Right ventricle myocardium inferior (tissue), 1 donor: ENCODE measurements at places on chromosomes 1 and 21. TPM values are rescaled to one million over a fixed set of nuclear protein-coding genes. Genes with fewer than 3 reads are reported as not detected.

- no peak for DNase-seq
These were observed 29.1 kb upstream of the FMO3 start for GRCh38 chr1:171061425-171062143.

DNA sequence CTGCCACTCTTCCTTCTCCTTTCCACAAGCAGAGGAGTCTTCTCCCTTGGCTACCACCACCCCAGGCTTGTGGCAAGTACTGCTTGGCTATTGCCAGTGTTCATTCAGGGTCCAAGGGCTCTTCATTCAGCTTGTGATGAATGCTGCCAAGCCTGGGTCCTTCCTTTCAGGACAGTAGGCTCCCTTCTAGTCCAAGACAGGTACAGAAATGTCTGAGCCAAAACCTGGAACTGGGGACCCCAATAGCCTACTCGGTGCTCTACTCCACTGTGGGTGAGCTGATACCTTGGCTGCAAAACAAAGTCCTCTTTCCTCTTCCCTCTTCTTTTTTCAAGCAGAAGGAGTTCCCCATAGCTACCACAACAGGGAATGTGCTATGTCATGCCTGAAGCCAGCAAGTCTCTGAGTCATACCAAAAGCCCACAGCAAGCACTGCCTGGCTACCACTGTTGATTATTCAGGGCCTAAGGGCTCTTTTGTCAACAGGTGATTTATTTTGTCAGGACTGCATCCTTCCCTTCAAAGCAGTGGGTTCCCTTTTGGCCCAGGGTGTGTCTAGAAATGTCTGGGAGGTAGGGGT lies 268.9 kb downstream of the HHAT start:
- no peak for DNase-seq

DNA sequence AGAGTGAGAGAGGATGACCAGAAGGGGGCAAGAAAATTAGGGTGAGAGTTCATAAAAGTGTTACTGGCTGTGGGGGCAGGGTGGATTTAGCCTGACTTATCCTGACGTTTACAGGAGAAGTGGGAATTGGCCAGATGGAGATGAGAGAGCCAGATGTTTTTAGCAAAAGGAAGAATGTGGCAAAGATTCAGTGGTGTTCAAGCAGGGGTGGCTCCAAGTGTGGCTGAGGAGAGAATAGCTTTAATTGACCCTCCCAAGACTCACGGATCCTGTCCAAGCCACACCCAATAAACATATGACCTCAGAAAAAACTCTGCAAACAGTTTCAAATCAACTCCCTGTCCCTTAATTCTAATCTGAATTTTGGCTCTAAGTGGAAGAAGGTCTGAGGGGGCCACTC lies 35.2 kb upstream of the EDEM3 start:
- DNase-seq, result no peak

Gene FRRS1
- total RNA-seq, result 2.8 TPM

- no peak for DNase-seq
These were observed 4.8 kb downstream of the KISS1 start for GRCh38 chr1:204191456-204191855.

DNA sequence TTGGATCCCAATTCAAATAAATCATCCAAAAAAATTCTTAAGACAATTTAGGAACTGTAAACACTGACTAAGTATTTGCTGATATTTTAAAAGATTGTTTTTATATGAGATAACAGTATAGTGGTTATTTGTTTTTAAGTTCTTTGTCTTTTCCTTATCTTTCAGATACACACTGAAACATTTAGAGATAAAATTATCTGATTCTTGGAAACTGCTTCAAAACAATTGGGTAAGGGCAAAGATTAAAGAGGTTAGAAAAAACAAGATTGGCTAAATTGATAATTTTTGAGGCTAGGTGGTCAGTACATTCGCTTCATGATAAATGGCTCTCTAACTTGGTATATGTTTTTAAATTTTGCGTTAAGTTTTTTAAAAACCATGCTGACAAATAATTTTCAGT lies 117.3 kb downstream of the PSMG1 start:
- DNase-seq, result no peak

DNA sequence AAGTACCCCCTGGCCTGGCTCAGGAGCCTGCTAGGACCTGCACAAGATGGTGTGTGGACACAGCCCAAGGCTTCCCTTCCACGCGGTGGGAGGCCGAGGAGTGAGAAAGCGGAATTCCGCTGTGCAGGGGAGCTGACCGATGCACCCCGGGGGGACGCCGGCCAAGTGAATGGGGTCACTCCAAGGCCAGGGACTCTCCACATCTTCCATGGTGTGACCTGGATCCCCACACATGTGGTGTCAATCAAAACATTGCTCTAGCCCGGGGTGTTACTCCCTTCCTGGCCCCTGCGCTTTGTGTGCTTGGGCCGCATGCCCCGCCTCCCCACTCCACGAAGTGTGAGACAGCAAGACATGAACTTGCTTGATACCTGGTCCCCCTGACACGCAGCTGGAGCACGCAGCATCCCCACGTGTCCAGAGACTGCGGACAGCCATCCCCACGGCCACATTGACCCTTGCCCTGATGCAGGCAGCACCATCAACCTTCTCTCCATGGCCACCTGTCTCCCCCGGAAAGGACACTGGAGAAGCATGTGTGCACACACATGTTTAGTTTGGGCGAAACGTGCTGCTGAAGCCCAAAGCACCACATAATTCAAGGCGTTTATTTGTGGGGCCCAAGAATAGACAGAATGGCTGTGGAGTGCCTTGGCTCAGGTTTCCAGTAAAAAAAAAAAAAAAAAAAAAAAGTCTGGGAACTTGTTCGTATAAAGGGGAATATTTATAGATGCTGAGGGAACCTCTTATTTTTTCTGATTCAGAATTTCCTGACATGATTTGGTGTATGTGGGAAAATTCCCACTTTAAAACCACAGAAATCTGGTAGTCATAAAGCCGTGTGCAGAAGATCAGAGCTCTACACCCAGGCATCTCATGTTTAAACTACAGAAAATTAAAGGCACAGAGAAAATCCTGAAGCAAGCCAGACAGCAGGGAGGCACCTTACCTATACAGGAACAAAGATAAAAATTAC lies 171.7 kb downstream of the HUNK start:
- no peak for DNase-seq

DNA sequence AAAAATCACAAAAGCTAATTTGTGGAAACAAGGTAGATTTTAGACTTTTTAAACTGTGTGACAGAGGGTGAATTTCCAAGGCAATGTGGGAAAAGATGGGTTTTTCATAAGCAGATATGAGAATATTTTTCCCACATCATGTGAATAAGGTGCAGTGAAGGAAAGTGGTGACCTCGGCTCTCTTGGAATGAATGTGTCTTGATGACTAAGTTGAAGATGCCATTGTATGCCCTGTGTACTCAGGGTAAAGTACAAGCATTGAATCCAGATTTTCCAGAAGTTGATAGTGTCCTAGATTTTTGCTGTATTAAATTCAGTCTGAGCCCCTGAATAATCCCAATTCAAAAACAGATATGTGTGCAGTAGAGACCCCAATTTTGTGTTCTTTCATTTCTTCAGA lies 442.6 kb upstream of the ADGRL2 start:
- no peak for DNase-seq

GRCh38 chr1:10057343-10057742 lies 24.6 kb downstream of the UBE4B start:
- no peak for DNase-seq

- no peak for DNase-seq
These were observed 29.0 kb downstream of the WNT3A start for GRCh38 chr1:228035844-228036243.

Gene MYOG
- total RNA-seq, result not detected

DNA sequence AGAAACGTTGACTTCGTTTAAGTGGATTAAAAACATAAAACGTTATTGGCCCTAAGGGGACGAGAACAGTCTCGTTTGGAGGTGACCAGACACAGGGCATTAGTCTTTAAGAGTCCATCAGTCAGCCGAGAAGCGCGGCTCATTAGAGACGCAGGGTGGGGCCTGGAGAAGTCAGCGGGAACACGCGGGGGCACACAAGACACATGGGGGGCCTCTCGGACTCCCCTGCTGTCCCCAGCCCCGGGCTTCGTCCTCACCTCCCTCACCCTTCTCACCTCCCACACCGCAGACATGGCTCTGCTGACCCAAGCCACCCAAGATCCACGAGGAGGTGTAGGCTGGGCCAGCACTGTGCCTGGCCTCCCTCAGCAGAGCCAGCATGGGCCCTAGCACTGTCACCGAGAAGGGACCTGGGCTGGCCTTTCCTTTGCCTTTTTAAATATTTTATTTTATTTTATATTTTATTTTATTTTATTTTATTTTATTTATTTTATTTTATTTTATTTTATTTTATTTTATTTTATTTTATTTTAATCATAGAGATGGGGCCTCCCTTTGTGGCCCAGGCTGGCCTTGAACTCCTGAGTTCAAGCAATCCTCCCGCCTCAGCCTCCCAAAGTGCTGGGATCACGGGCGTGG lies 48.9 kb downstream of the MORN1 start:
- peak; percentile 35 for DNase-seq

DNA sequence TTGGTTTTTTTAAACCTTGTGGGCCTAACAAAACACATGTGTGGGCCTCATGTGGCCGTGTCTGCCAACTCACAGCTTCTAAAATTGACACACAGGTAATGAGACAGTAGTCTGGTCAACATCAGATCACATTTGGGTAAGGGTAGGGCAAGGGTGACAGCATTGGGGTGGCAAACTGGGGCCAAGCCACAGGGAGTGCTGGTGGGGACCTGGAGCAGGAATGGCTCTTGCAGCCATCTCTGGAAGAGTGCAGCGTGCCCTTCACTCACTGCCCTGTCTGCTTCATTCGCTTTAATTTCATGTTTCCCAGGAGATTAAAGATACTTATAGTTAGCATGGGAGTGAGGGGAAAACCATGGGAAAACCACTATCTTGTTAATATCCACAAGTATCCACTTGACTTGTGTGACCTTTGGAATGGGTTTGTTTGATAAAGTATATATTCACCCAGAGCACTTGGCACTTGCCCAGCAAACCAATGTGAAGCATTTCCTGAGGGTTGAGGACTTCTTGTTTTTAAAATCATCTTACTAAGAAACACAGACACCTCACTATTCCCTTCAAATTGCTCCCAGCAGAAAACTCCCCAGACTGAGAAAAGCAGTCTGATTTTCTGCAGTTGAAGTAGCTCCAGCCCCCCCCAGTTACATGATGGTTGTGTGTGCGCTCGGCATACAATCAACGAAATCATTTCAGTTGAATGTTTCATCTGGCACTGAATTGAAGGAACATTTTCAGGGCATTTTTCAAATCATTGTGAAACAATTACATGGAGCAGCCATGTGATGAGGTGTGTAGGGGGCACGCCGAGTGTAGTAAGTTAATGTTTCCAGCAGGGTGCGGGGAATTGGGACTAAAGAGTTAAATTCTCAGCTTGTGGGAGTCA lies 175.7 kb downstream of the VPS13D start:
- DNase-seq, result no peak

GRCh38 chr1:165257969-165258459 lies 98.5 kb downstream of the LMX1A start:
- peak; percentile 69 for DNase-seq

GRCh38 chr1:200365897-200366426 lies 43.9 kb downstream of the ZNF281 start:
- DNase-seq, result no peak

Gene TAS1R1
- not detected for total RNA-seq

GRCh38 chr1:163935738-163936374 lies 614.1 kb downstream of the NUF2 start:
- no peak for DNase-seq

- no peak for DNase-seq
These were observed 4.5 kb downstream of the TRAF5 start for GRCh38 chr1:211331011-211331709.

DNA sequence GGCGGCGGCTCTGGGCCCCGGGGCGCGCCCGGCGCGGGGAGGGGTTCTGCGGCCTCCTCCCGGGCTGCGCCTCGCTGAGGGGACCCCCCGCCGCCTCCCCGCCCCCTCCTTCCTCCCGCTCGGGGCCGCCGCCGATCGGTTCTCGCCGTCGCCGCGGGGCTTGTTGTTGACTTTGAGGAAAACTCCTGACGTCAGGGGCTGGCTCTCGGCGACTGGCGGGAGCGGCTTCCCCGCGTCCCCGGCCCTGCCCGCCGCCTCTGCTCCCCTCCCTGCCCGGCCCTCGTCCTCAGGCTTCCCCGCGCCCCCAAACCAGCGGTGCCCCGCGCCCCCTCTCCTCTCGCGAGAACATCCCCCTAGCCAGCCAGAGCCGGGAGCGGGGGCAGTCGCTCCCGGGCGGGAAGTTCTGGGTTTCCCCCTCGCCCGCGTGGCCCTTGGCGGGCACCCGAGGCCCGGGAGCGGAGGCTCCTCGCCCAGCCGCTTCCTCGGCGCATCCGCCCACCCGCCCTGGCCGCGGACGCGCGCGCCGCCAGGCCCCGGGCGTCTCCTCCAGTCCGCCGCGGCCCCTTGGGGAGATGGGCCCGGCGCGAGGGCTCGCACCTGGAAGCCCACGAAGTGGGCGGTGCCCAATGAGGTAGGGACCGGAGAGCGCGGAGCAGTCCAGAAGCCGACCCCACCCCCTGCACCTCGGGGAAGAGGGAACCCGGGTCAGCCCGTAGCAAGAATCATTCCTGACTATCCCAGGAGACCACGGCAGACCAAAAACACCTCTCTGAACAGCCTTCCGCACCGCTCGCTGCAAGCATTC lies 611 bp upstream of the AKT3 start:
- DNase-seq, result peak; percentile 89

- peak; percentile 33 for DNase-seq
These were observed 8.4 kb upstream of the CROCC start for GRCh38 chr1:16913181-16913832.

DNA sequence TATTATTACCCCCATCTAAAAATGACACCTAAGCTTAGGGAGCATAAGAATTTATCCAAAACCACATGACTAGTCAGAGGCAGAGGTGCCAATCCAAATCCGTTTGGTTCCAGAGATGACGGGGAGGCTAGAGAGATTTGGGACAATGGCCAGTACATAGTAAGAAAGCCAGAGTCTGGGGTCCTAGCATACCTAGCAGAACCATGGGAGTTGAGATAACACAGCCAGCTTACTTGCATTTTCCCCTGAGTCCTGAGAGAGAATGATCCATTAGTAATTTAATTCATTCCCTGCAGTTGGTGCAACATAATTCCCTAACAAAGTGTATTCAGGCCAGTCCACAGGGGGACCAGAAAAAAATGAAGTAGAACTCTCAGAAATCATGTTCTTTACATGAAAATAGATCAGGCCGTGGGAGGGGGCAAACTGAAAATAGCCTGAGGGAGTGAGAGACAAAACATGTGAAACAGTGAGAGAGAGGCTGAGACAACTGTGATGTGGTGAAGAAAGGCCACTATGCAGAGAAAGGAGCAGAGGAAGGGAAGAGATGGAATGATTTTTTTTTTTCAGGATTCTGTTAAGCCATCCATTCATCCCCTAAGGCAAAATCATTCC lies 243.3 kb downstream of the BRINP2 start:
- DNase-seq, result no peak
